Activated CD8-positive, alpha-beta memory T cell treated with anti-CD3 and anti-CD28 coated beads, Interleukin-2, amount 50 U/mL, for 48 hours (primary cell): ENCODE measurements at places on chromosomes 12 and 14.

DNA sequence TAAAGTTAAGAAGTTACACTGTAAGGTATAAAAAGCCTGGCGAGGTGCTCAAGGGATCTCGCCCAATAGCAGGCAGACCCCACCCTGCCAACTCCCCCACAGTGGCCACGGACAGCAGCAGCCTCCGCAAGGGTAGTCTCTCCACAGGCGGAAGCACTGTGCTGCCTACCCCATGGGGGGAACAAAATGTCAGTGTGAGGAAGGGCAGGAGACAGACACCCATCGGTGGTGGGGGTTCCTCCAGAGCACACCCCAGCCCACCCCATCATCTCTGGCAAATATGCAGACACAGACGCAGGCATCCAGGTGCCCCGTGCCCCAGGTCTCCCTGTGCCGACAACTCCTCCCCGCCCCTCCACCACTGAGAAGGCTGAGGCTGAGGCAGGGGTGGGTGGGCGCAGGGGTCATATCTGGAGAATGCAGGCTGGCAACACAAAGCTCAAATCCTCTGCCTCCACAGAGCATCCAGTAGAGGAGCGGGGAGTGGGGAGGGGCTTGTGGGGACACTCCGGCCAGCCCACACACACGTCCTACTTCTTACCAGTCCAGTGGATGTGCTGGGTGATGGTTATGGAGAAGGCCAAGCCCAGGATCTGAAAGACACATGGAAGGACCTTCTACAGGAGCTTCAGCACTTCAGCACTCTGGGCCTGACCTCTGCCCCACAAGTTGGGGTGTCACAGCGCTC lies 68.3 kb upstream of the DDX11 start:
- DNase-seq = no peak

DNA sequence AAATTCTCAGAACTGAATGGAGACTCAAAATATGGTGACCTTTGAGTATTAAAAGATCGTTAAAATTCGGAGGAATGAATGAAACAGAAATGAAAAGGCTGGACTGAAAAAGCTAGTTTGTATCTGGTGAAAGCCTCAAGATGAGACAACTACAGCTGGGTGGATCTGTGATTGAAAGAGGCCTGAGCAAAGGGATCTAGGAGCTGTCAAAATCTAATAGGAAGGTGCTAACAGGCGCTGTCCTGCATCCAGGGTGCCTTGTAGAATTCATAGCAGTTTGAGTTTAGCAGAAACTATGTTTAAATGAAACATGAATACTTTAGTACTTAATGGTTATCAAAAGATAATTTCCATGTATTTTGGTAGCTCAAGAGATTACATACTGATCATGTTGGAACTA lies 2.3 kb downstream of the YY1 start:
- no peak for DNase-seq

DNA sequence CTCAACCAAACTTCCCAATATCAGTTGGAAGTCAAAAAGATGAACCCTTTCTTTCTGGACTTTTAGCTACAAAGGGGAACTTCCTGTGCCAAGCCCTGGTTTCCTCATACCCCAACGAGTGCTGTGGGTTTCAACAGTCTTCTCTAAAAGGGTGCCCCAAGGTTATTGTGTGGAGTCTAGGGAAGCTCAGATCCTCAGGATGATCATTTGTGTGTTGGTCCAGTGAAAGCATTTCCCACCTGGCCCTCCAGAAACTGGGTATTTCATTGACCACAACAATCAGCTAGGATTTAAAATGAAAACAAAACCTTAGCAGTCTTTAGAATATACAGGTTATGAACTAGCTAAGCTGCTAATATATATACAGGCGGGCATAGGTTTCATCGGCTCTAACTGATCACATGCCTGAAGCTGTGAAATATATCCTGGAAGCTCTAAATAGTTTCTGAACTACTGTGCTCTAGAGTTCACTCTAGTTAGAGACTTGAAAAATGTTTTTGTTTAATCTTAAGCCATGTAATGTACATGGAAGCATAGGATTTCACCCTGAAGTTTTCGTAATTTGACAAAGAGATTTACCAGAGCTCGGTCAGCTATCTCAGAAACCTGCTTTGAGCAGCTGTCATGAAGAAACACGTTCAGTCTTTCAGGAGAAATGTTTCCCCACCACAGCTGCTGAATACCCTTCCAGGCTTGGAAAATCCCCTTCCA lies 29.6 kb downstream of the P2RX4 start:
- no peak for DNase-seq

DNA sequence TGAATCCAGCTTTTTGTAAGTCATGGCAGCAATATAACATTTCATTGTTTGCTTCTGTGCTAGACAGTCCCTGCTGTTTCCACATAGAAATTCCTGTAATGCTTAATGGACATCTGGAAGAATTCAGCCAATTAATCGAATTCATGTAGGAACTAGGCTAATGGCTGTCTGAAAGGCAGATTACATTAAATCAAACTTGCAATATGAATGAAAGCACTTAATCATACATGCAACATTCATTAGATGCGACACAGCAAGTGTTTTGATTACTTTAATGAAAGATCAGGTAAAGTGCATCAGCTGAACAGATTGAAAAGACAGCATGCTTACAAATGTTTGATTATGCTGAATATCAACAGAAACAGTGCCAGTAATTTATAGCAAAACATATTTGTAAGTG lies 24.1 kb upstream of the INSM2 start:
- no peak for DNase-seq

- DNase-seq = no peak
These were observed 19.3 kb upstream of the CCER1 start for GRCh38 chr12:90974286-90974685.

- DNase-seq = no peak
These were observed 47.6 kb upstream of the FERMT2 start for GRCh38 chr14:52998376-52999015.

DNA sequence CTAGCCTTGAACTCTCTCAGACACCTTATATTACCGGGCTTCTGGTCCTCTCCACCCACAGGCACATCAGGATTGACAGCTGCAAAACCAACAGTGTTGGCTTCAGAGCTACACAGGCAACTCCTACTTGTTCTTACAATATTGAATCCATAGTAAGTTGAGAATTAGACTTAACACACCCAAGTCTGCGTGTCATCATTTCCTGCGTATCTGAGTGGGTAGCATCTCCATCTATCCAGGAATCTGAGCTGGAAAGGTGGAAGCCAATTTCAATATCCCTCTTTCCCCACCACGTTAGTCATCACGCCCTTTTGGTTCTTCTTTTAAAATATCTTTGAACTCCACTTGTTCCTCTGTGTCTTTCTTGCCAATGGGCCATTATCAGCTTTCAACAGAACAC lies 37.2 kb downstream of the NRXN3 start:
- DNase-seq = no peak

GRCh38 chr12:24705216-24705615 lies 243.7 kb downstream of the BCAT1 start:
- DNase-seq = no peak

- DNase-seq = no peak
These were observed 83.0 kb upstream of the FAR2 start for GRCh38 chr12:29066011-29066588.

DNA sequence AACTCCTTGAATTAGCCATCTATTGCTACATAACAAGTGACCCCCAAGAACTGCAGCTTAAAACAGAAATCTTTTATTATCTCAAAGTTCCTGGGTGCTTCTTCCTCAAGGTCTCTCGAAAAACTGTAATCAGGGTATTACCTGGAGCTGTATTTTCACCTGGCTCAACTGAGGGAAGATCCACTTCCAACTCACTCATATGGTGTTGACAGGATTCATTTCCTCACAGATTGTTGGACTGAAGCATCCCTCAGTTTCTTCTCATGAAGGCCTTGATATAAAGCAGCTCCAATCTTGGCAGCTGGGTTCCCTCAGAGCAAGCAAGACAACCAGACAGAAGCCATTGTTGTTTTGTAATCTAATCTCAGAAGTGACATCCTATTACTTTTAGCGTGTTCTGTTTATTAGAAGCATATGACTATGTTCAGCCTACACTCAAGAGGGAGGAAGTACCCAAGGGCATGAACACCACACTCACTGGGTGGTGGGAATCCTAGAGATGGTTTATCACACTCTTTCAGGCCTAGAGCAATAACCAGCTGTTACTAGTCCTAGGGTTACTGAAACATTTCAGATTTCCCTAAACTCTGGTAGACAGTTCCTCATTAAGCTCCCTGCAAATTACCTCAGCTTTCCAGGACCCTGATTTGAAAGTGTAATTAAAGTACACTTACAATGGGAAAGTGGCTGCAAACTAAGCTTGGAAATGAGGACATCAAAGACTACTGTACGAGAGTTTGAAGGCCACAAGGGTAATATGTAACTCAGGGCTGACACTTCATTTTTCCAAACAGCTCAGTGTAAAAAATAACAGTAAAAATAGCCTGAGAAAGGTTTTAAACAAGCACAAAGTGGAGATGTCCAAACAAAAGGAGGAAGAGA lies 222.2 kb downstream of the SEC23A start:
- no peak for DNase-seq

DNA sequence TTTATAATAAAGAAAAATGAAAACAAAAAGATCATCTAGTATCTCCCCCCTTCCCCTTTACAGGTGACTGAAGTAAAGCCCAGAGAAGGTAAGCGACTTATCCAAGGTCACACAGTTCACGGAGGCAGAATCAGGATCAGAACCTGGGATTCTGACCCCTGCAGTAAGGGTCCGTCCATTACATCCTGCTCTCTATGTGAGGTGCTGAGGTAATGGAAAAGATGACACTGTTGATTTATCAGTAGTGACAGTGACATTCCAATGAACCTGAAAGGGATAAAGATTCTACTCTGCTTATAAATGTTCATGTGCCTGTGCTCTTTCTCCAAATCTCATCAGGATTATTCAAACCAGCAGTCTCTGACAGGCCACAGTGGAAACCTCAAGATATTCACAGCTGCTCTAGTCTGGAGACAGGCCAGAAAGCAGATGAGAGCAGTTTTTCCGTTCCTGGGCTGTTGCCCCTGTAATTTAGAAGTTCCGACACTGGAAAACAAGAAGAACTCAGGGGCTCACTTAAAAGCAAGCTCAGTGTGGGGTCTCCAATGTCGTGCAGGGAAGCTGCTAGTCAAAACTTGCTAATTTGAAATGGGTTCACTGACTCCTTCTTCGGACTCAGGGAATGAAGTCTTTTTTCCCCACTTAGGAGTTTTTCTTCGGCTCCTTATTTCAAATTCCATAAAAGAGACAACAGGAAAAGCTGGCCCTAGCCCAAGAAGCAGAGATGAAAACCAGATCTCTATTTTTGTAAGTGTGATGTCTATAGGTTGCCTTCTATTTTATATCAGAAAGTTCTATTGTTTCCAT lies 131.8 kb upstream of the EEA1 start:
- DNase-seq = no peak

GRCh38 chr12:108784270-108784669 lies 53.0 kb upstream of the CORO1C start:
- no peak for DNase-seq

- DNase-seq = peak; percentile 55
These were observed 155.5 kb downstream of the PRKCH start for GRCh38 chr14:61476754-61477410.

- no peak for DNase-seq
These were observed 81.9 kb upstream of the ANO2 start for GRCh38 chr12:6026998-6027397.

DNA sequence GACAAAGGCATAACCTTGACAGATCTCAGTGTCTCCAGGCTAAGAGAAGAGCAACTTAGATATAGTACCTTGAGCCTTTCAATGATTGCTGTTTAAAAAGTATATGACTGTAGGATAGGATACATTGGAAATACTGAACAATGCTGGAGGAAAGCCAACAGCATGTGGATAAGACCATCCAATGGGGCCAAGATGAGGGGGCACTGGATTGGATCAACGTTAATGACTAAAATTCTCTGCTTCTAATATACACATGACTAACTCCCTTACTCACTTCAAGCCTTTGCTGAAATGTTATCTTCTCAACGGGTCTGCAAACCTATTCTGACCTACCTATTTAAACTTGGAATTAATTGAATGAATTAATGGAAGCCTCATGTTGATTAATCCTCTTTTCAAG lies 354.9 kb downstream of the RAD51B start:
- DNase-seq = no peak

- DNase-seq = peak; percentile 74
These were observed 115.8 kb downstream of the SLC25A47 start for GRCh38 chr14:100438678-100439592.
